ENCODE measurements at places on chromosomes 3 and 15. TPM values are rescaled to one million over a fixed set of nuclear protein-coding genes. Genes with fewer than 3 reads are reported as not detected.

DNA sequence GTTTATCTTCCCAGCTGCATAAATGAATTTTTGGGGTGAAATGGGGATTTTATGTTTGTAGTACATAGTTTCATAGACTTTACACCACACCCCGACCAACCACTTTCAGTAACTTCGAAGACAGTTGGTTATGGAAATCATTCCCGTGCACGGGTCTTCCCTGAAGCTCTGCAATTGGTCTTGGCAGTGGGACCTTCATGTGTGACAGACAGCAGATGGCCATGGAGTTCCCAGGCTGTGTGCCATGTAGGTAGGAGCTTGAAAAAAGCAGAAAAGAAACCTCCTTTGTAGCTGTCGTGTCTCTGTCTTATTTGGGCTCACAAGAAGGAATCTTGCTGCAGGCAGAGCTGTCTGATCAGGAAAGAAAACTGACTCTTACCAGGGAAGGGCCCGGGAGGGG, 25.9 kb downstream of the EXOG start:
- H3K27ac ChIP-seq = peak overlapping the region; percentile 20
- no peak for DNase-seq
- no peaks in the 10 kb centered on the region for H3K27me3 ChIP-seq
- H3K4me3 ChIP-seq = no peak overlapping the region

Gene GATM
- total RNA-seq = 64.1 TPM

Gene EFCC1
- total RNA-seq = 0.60 TPM

DNA sequence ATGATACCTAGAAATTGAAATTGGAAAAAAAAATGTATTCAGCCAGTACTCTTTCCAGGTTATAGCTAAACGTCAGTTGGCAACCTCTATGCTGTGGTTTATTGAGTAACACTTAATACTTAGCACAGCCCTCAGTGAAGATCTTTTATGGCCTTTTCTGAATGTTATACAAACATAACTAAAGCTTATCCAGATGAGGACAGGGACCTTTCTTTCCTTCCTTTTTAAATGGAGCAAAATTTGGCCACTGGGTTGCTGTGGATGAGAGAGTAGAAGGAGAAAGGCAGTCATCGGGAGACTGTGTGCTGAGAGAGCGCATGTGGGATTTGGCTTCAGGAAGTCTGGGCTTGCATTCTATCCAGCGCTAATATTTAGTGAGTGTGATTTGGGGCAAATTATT, 36.1 kb downstream of the IGF1R start:
- DNase-seq = no peak
- no peaks in the 10 kb centered on the region for H3K27me3 ChIP-seq
- no peak overlapping the region for H3K27ac ChIP-seq
- peaks cover 33% of the 10 kb centered on the region for H3K4me1 ChIP-seq
- H3K4me3 ChIP-seq = no peak overlapping the region
- no peaks in the 10 kb centered on the region for H3K36me3 ChIP-seq

- no peak for DNase-seq
- H3K27me3 ChIP-seq = no peaks in the 10 kb centered on the region
- H3K27ac ChIP-seq = no peak overlapping the region
- no peaks in the 10 kb centered on the region for H3K36me3 ChIP-seq
- H3K4me3 ChIP-seq = no peak overlapping the region
Measured at GRCh38 chr3:153513236-153513635, 351.2 kb downstream of the RAP2B start.
